ENCODE measurements at places on chromosomes 1 and 21.

DNA sequence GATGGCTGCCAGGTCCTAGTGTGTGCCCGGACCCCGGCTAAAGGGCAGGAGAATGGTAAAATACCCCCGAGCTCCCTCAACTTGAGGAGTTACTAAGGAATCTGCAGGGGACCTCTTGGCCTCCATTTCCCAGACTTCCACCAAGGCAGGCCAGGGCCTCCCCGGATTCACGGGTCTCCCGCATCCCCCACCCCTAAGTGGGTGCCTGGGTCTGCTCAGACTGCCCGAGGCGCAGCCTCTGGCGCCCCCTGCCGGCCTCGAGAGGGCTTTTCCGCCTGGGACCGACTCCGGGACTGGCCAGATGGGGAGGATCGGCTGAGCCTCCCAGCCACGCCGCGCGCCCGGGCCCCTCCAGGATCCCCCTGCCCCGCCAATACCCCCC lies 1.7 kb downstream of the PLEKHG5 start:
- DNase-seq, result peak; percentile 74

DNA sequence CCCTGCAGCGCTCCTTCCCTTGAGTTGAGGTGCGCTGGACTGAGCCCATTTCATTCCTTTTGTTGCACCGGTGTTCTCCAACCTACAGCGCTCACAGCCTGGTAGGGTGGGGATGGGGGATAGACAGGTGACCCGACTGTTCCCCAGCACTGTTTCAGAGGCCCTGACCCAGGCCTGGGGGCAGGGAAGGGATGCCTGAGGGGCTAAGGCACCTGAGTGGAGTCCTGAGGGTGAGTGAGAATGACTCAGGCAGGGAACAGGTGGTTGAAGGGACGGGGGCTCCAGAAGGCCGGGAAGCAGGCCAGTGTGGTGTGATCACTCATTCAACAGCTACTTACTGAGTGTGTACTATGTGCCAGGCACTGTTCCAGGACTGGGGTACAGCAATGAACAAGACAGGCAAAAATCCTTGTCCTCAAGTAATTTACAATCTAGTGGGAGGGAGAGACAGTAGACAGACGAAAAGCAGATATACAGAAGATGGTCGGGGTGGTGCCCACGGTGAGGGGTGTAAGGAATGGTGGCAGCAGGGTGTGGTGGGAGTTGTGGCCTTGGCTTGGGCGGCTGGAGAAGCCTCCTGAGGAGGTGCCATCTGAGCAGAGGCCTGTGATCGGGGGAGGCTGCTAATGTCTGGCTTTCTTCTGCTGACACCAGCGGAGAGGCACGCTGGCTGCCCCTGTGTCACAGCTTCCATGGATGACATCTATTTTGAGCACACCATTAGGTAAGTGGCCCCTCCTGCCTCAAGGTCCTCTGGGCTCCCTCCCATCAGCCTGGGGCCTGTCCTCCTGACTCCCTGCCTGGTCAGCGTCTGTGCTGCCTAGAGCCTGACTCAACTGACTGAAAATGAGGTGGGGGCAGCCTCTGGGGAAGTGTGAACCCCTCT lies 37.4 kb downstream of the ACOT11 start:
- DNase-seq, result no peak

DNA sequence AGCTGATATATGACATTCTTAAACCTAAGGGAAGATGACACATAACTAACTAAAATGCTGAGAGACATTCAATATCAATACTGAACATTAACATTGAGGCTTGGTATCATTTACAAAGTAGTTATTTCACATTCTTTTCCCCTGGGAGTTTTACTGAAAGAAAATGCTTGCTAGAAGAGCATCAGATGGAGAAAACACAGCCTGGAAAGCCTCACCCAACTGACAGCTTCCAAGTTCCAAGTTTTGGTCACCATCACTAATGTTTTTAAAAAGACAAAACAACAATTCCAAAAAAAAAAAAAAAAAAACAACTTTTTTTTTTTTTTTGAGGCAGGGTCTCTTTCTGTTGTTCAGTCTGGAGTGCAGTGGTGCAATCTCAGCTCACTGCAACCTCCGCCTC lies 80.6 kb downstream of the DSCAM start:
- no peak for DNase-seq

- DNase-seq, result no peak
These were observed 23.3 kb downstream of the STUM start for GRCh38 chr1:226571893-226572292.

DNA sequence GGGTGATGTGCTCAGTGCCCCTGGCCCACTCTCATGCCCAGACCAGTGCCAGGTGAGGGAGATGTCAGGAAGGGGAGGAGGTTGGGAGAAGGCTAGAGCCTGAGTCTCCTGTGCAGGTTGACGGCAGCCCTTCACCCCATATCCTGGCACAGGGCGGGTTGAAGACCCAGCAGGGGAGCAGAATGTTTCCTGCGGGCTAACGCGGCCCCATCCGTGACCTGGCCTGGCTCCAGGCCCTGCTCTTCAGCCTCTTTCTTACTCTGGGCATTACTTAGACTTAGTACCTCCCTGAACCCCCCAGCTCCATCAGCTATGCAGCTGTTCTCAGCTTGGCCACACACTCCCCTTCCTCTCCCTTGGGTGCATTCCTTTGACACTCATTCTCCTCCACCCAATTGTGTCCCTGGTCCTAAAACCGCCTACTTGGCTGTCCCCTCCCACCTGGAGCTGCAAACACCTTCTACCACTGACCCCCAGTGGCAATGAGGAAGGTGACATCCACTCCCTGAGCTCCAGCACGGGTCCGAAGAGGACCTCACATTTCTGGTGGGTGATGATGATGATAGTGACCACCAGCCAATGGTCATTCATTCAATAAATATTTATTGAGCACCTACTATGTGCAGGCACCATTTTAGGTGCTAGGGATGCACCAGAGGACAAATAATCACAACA lies 179.0 kb downstream of the PTPRU start:
- DNase-seq, result no peak

DNA sequence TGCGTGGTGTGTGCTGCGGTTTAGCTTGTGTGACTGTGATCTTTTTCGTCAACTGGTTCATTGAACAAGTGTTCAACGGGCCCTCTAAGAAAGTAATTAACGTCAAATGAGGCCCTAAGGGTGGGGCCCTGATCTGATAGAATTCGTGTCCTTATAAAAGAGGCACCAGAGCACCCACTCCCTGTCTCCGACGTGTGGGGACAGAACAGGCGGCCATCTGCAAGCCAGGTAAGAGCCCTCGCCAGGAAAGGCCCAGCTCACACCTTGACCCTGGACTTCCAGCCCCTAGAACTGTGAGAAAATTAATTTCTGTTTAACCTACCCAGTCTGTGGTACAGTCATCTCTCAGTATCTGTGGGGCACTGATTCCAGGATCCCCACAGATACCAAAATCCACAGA lies 20.4 kb upstream of the SAMD11 start:
- no peak for DNase-seq

DNA sequence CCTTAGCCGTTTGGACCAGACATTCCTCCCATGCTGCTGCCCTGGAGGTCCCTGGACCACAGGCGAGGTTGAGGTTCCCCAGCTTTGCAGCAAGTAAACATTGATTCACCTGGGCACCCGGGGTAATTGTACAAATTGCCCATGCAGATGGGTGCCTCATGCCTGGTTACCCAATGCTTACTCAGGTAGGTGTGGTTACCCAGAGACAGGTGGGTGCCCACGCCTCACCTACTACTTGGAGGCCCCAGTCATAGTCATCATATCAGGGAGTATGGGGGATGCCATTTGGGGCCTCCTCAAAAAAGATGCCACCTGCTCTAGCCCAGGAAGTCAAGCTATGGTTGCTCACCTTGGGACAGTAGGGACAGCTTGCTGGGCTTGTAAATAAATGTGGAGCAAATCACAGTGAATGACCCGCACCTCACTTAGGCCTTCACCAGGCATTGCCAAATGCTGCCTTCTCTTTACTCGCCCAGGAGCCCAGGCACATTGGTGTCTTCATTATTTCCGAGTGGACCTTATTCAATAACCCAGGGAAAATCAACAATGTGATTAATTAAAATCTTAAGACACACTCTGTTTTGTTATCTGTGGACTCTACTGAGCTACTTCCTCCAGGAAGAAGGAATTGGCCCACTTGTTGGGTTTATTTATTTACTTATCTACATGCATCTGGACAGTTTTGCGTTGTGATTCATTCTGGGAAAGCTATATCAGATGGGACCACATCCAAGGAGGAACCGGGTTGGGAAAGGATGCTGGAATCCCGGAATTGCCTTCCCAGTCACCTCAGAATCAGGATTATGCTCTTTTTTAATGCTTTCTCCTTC lies 35.6 kb upstream of the GRHL3 start:
- DNase-seq, result no peak

DNA sequence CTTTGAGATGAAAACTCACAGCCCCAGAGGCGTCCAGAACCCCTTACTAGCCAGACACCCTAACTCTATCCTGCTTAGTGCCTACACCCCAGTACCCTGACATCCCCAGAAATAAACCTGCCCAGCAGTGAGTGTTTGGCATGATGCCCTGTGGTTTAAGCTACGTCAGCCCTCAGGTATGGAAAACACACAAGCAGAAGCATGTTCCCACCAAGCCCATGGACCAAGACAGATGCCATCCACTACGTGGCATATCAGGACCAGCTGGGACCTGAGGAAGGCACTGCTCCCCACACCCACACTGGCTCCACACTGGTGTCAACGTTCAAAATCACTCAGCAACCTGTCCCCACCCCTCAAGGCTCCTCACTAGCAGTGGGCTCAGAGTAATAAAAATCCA lies 116.4 kb downstream of the SYT2 start:
- no peak for DNase-seq

DNA sequence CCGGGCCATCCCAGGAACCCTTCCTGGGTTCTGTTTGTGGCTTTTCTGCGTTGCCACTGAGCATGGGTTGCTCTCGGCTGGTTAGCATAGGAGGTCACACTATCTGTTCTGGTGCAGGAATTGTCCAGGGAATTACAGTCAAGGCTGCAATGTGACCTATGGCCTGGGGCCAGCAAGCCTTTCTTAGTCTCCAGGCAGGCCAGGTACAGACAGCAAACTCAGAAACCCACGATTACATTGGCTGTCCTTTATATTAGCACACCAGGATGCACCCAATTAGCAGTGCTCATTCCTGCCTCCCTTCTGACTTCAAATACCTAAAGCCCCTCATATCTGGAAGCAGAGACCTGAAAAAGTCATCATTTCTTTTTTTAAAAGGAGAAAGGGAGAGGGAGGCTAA lies 55.2 kb downstream of the CD247 start:
- DNase-seq, result no peak

DNA sequence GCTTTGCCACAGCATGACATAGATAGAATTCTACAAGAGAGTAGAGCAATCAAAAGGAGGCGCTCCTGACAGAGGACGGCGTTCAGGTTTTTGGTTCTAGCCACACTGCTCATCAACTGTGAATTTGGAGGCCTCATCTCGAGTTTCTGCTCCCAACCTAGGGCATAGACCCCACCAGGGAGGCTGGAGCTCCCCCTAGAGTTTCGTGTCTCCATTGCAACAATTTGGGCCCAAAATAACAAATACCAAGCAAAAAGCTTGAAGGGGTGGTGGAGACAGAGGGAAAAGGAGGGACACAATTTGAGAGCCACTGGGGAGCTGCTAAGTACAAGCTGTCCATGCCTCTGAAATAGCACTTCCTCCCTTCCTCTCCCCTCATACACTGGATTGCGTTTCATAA lies 297.0 kb downstream of the GPATCH2 start:
- no peak for DNase-seq

GRCh38 chr1:32266921-32267591 lies 16.0 kb downstream of the LCK start:
- DNase-seq, result no peak

DNA sequence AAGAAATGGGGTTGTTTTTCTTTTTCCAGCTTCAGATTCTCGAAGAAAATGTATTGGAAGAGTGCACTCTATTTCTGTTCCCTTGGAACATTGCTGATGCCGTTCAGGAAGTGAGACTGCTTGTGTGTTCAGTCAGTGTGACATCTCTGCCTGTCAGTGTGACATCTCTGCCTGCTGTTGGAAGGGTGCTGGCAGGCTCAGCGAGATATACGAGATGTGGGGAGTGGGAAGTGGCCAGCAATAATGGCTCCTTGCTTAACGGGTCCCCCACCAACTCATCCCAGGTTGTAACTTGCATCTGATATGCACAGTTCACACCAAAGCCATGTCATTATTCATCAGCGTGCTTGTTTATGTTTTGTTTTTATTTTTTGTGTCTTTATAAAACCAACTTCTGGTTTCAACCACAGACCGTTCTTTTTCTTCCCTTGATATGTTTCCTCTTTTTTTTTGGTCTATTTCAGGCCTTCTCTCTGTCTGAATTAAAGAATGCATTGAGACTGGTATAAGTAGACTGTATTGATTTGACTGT lies 145.4 kb downstream of the GALNT2 start:
- DNase-seq, result no peak

GRCh38 chr1:164635059-164635802 lies 76.2 kb downstream of the PBX1 start:
- no peak for DNase-seq

GRCh38 chr21:43877936-43878575 lies 13.0 kb downstream of the AGPAT3 start:
- DNase-seq, result no peak

GRCh38 chr1:25799935-25800702 lies at the start of gene SELENON:
Gene SELENON, plus strand, starts transcription at chr1:25800193. Its CDS starts 38 bp downstream, at chr1:25800231.
- DNase-seq, result no peak

DNA sequence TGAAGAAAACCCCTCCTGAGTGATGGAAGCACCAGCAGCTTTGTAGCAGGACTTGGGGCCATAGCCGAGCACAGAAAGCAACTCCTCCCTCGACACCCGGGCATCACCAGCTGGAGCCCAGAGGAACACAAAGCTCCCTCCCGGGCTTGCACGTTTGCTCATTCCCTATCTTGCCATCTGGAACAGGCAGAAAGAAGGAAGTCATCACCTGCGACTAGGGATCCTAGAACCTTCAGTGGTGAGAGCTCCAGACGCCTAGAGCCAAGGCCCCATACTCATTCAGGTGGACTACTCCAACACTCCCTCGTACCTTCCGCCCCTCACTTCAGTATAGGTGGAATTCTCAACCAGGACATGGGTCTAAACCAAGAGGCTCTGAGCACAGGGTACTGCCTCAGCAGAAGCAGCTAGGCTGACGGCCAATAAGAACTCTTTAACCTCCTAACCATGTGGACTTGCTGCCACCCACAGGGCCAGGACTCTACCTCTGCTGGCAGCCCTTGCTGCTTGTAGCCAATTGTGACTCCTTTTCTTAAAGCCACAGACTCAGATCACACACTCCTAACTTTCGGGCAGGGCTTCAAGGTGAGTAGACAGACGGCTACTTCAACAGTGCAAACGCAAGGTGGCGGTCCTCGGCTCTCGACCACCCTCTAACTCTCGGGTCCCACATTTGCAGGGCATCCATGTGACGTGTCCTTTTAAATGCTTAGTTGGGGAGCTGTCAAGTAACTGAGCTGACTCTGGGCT lies 65.4 kb downstream of the NPHP4 start:
- no peak for DNase-seq

DNA sequence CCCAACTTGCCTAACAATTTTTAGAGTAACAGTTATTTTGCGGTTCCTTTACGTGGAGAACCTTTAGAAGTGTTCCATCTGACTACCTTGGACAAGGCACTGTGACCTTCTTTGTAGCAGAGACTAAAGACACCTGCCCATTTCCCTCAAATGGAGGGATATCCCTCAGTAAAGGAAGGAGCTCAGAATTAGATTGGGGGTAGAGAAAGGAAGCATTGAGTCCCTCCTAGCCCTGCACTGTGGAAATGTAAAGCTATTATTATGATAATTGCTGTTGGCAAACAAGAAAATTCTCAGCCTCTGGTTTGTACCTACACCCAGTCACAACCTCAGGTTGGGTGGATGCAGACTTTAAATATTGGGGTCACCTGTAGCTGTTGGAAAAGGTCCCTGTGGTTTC lies 72.6 kb upstream of the MACF1 start:
- no peak for DNase-seq

- no peak for DNase-seq
These were observed 1013.8 kb downstream of the PLA2G4A start for GRCh38 chr1:187842406-187843165.

- no peak for DNase-seq
These were observed 6.1 kb downstream of the PDE9A start for GRCh38 chr21:42659416-42660117.

Data from CD4-positive, alpha-beta T cell treated with Interleukin-15 for 1 hour (primary cell).